COR-L47 (cell line): ENCODE measurements at places on chromosomes 1 and 21.

- no peak for DNase-seq
These were observed 2.8 kb downstream of the NRIP1 start for GRCh38 chr21:15061747-15062605.

DNA sequence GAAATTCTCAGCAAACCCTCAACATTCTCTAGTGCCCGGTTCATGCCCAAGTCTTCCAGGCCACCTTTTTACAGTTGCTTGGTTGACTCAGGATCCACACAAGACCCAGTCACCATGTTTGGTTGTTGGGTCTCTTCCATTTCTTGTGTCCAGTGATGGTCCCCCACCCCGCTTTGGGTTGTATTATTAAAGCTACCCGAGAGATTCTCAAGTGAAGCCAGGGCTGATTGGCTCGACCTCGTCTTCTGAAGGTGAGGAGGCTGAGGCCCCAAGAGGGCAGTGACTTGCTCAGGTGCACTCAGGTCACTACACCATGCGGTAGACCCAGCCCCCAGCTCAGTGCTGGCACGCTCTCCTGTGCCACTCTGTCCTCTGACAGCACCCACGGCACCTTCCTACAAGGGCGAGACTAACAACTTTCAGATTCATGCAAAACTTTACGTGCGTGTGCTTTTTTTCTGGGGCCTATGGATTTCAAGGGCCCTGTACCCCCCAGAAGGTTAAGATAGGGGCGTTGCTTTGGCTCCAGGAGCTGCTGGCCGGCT is 50.3 kb downstream of the CAPN9 start:
- DNase-seq = no peak

- DNase-seq = peak; percentile 27
These were observed 44.6 kb downstream of the NIBAN1 start for GRCh38 chr1:184929711-184930202.

DNA sequence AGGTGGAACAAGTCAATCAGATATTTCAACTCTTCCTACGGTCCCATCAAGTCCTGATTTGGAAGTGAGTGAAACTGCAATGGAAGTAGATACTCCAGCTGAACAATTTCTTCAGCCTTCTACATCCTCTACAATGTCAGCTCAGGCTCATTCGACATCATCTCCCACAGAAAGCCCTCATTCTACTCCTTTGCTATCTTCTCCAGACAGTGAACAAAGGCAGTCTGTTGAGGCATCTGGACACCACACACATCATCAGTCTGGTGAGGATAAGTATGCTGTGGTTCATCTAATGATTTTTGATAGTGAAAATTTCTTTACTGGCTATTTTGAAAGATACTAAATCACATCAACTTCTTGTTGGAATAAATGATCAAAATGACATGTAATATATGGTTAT is 67.7 kb upstream of the MPC2 start:
- DNase-seq = no peak

DNA sequence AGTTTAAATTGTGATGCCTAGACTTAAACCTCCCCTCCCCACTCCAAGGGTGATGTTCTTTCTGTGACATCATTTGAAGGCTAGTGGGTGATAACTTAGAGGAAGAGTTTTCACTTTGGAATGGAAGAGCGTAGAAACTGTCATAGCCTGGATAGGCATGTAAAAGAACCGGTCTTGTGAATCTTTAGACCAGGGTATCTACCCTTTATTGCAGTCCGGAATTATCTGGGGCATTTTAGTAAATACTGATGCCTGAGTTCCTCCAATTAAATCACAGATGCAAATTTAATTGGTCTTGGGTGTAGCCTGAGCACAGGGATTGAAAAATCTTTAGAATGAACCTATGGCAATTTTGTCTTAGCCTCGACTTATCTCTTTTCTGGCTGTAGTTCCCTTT is 24.7 kb downstream of the MAN1C1 start:
- DNase-seq = no peak
